Neural crest cell (in vitro differentiated cells): ENCODE measurements at places on chromosomes 11 and 22. TPM values are rescaled to one million over a fixed set of nuclear protein-coding genes. Genes with fewer than 3 reads are reported as not detected.

Gene PHF21B
- total RNA-seq: 36.5 and 40.4 TPM in 2 replicates

Gene GSTT4
- total RNA-seq: not detected in 2 replicates

Gene PRRG4
- total RNA-seq: not detected in 2 replicates

Gene ISX
- total RNA-seq: not detected in 2 replicates

DNA sequence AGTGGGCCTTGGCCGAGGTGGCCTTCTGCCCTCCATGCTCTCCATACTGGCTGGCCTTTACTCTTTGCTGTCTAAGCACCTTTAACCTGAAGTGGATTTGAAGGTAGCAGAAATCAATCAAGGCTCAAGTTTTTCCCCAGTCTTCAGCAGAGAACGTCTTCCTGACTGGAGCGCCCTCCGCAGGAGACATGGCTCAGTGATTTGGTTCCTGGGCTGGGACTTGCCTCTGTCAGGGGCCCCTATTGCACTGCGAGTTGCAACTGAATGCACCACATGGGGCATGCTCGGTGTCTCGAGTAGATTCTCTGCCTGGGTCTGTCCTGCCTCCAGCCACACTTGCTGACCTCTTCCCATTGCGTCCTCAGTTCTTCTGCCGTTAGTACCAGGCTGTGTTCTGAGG is 79.6 kb downstream of the BMAL1 start:
- no peak for DNase-seq

DNA sequence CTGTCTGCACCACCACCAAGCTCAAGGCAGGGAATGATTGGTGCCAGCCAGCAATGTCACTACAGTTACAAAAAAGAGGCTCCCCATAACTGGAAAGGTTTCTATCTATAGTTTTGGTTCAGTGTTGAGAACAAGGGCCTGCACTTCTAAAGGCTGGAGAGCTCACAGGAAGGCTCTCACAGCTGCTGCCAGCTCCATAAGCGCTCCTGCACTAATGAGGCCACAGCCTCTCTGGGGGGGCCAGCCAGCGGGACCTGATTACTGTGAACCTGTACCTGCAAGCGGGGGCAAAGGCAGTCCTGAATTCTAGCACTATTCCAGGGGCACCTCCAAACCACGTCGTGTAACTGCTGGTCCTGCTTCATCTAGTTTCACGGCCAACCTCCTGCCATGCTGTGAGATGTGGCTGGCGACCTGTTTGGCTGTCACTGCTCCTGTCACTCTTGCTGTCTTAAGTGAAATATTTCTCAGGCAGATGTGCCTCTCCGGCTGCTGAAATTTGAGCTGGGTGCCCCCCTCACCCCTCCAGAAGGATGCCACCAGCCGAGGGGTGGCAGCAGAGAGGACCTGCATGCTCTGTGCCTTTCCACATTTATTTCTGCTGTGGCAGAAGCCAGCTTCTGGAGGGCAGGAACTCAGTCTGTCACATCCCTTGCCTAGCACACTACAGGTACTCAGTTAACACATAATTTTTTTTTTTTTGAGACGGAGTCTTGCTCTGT is 53.3 kb upstream of the ARFGAP3 start:
- no peak for DNase-seq
